DMS79 (cell line): ENCODE measurements at places on chromosomes 13 and 19.

- DNase-seq: no peak
Observed at GRCh38 chr13:51773515-51773914, 30.4 kb downstream of the DHRS12 start.

DNA sequence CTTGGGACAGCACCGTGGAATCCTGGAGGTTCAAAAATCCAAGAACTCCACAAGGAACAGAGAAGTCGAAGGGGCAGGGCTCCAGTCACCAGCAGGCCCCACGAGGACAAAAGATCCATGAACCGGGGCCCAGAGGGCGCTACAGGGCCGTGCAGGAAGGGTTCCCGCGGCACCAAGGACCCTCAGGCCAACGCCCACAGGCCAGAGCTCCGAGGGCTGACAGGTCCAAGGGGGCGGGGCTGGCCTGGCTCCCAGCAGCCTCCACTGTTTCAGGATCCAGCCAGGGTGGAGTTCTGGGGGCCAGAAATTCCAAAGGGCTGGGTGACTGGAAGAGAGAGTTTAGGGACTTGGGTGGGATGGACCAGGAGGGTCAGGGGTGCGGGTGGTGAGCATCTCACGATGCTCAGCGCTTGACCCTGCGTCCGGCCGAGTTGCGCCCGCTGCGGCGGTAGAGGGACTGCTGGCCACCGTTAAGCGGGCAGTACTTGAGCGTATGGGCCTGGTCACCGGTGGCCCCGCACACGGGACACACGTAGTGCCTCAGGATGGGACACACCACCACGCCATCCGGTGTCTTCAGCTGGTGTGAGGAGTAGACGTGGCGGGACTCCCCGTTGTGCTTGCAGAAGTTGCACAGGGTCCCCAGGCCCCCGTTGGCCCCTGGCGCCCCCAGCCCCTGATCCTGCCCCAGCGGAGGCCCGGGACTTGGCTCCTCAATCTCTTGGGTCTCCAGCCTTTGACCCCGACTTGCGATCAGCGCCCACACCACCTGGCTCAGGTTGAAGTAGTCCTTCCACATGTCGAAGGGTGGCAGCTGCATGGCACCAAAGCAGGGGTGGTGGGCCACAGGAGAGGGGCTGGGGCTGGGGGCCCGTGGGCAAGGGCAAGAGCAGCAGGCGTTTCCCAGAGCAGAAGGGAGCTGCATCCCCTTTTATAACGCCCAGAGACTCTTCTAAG is at the start of gene NANOS2:
NANOS2 (minus strand) TSS at position 905 of the 957 bp plus-strand sequence; CDS start at position 820, 85 bp downstream.
- DNase-seq: no peak

DNA sequence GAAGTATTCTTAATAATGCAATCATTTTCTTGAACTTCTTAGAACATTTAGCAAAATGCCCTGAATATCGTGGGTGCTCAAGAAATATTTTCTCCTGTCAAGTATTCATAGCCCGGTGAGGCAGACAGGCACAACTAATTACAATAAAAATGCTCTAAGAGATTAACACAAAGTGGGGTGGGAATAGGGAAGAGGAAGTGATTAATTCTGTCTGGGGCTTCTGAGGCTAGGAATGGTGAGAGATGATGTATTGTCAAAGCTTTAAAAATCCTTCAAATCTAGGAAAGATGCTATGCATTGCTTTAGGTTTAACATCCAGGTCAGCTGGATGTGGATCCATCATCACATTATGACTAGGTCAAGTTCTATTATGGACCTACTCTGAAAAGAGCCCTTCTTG is 66.9 kb upstream of the POSTN start:
- no peak for DNase-seq

DNA sequence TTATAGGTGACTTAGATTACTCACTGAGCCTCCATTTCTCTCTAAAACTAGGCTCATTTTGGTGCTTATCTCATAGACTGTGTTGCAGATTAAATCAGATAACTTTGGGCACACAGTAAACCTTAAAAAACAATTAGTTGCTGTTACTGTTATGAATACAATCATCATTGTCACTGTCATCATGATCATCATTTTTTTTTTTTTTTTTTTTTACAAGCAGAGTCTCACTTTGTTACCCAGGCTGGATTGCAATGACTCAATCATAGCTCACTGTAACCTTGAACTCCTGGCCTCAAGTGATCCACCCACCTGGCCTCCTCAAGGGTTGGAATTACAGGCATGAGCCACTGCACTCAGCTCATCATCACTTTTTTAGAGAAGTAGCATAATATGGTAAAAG is 60.0 kb downstream of the VWA8 start:
- DNase-seq: no peak
